Skin of body (tissue), 3 donors: ENCODE measurements at places on chromosomes 11 and 22. TPM values are rescaled to one million over a fixed set of nuclear protein-coding genes. Genes with fewer than 3 reads are reported as not detected.

DNA sequence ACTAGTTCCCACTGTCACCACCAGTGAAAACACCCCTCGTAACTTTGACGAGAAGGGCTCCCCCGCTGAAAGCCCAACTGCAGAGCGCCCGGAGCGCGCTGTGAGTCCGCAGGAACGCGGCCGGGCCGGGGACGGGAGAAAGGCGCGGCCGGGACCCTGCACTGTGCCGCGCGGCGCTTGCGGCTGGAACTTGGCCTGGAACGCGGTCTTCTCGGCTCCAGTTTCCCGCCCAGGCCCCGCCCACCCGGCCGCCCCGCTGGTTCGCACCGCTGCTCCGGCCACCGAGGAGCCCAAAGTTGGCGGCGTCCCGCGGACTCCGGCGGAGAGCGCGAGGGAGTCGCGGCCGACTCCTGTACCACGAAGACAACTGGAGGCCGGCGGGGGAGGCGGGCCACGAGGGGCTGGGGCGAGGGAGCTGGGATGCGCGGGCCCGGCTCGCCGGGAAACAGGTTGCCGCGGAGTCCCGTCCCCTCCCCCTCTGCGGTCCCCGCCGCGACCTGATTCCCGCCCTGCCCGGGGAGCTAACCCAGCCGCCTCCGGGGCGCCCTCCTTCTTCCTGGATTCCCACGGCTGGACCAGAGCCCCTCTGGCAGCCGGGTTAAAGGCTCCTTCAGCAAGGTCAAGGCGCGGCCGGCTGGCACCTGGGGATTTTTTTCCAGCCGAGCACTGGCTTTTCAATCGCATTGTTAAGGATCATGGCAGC is 3.4 kb downstream of the TENM4 start:
- DNase-seq: no peak

- no peak for DNase-seq
Measured at GRCh38 chr11:101482556-101483124, 101.2 kb downstream of the TRPC6 start.

DNA sequence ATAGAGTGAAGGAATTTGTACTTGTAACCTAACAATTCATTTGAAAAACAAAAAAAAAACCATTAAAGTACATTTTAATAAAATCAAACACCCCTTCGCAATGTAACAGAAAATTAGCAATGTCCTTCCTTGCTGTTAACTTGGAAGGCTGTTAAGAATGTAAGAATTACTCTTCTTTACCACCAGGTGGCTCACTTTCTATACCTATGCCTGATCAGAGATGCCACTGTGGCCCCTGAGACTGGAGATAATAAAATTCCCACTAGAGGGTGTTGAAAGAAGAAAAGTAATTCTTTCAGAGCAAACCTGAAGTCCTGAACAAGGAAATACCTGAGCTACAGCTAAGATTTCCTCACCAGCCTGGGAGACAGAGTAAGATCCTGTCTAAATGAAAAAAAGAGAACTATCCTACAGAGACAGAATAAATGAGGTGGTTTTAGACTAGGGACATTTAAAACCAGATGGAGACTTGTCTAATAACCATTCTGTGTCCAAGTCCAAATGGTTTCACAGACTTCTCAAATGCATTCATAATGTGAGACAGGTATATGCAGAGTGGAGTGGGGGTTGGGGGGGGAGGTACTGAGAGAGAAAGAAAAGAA is 1089.3 kb downstream of the FAM181B start:
- no peak for DNase-seq

DNA sequence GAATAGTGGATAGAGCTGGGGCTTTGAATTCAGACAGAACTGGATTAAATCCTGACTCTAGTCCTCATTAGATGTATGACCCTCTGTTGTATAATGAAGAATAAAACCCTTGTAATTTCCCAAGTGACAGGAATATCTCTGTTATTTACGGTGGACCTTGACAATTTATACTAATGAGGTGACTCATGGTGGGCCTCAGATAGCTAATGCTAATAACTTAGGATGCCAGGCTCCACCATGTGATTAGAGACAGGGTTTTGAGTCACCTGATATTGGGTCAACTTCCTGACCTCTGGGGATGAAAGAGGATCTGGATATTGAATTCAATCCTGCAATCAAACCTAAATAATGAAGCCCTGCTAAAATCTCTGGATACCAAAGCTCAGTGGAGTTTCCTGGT is 33.6 kb downstream of the OSBP start:
- DNase-seq: no peak

DNA sequence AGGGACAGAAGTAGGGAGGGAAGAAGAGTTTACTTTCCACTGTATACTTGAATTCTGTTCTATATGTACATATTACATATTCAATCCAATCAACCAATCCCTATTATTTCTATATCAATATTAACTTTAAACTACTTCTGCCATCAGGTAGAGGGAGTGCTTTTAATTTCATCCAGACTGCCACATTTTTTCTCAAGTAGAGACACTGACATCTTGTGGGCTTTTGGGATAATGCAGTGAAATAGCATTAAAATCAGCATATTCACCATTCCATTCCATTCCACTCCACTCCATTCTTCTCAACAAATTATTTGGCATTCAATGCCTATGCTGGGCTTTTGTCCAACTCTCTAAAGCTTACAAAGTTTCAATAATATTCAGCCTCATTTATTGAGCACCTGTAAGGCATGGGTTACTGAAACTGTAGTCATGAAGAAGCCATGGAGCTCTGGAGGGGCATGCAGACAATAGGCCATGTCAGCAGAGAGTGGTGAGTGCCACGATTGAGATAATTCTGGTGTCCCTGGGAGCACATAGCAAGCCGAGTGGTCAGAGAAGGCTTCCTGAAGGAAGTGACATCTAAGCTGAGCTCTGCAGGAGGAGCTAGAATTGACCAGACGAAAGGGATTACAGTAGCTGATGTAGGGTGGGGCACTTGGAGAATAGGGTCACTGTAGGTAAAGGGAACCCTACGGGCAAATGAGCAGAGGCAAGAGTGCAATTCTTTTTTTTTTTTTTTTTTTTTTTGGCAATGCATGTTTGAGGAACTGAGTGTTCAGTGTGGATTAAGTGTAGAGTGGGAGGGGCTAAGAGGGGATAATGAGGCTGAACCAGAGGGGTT is 12.8 kb upstream of the CLPB start:
- DNase-seq: peak; percentile 49

- no peak for DNase-seq
Measured at GRCh38 chr11:117411736-117412135, 84.1 kb downstream of the CEP164 start.

- DNase-seq: no peak
Measured at GRCh38 chr22:44743804-44744211, 8.6 kb upstream of the ARHGAP8 start.

GRCh38 chr22:28029956-28030355 is 110.9 kb upstream of the PITPNB start:
- no peak for DNase-seq

SCN3B gene
- total RNA-seq: 3.6 TPM

OR2AT4 gene
- total RNA-seq: not detected

PRR5L gene
- total RNA-seq: 8.1 TPM

F2 gene
- total RNA-seq: not detected

SGSM1 gene
- 1.3 TPM for total RNA-seq

MUC6 gene
- total RNA-seq: under 0.01 TPM
